ENCODE measurements at places on chromosomes 1 and 21.

DNA sequence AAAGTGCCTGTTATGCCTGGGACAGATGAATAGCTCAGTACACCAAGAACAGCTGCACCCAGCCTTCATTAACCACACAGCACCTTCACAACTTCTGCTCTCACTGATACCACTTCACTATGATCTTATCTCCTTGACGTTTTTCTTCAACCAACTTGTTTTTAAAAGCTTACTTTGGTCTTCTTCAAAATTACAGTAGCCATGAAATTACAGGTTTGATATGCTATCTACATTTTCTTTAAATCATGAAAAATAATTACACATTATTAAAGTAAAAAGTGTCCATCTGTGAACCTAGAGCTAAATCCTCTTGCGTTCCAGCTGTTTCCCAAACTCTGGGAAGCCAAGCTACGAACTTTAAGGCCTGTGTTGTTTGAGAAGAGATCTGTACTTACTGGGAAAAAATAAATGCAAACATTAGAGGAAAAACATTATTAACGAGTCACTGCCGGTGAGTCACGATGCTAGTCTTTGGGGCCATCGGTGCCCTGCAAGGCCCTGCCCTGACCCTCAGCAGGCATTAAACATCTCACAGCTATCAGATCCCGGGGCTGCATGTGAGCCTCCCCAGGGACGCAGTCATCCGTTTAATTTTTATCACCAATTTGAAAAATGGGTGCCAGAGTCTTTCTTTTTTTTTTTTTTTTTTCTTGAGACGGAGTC, 56.3 kb upstream of the GPR153 start:
- no peak for DNase-seq

DNA sequence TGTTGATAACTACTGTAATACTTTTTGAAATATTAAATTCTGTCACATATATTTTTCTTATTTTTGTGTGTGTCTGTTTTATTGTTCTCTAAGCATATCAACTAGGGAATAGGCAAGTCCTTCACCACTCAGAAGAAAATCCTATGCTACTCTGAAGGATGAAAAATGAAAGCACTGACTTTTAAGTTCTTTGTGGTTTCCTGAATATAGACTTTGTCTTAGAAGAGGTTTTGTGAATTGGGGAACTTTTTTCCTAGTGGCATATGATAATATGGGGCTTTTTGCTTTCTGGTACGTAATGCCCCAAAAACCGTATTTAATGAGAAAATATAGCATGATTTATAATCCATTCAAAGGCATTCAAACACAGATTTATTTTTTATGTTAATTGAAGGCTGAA, 136.0 kb downstream of the SNX7 start:
- DNase-seq: no peak

DNA sequence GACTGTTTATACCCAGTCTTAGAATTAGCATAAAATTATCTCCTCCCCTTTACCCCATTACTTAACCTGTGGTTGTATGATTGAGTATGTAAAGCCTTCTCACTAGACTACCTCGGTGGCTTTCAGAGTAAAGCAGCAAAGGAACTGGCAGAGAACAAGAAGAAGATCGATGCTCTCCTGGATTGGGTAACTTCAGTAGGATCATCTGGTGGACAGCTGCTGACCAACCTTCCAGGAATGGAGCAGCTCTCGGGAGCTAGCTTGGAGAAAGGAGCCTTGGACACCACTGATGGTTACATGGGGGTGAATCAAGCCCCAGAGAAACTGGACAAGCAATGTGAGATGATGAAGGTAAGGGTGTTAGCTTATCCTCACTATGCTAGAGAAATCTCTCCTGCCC, 138.6 kb upstream of the BMP8A start:
- no peak for DNase-seq

DNA sequence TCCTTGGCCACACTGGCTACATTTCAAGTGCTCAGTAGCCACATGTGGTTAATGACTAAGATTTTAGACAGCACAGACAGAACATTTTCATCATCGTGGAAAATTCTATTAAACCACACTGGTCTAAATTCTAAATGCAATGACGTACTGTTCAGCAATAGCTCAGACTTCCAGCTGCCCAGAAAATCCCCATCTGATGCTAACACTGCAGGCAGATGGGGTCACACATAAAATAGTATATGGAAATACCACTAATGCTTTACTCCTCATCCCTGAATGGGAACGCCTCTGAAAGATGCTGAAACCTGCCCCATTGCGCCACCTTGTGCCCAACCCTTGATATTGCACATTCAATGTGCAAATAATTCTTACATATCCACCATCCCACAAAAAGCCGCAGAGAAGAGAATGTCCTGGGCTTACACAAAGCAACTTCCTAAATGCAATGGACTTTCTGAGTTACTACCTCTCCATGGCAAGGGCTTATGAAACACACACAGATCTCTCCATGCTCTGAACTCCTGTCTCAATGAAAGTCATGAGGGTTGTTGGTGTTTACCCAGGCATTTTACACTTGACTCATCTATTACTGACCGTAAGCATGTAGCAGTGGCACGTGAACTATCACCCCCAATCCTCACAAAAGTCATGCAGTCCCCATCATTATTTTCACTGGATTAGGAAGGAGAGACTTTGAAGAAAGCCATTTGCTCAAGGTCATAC, 20.3 kb upstream of the SLC5A9 start:
- peak; percentile 53 for DNase-seq

GRCh38 chr1:178498896-178499675, 2.3 kb upstream of the CLEC20A start:
- no peak for DNase-seq

GRCh38 chr1:183472488-183473216, at the start of gene SMG7:
SMG7 (plus strand) TSS chr1:183472499; CDS start chr1:183472621, 122 bp downstream.
- no peak for DNase-seq

- no peak for DNase-seq
These were observed 4.9 kb downstream of the ASAP3 start for GRCh38 chr1:23478896-23479665.

DNA sequence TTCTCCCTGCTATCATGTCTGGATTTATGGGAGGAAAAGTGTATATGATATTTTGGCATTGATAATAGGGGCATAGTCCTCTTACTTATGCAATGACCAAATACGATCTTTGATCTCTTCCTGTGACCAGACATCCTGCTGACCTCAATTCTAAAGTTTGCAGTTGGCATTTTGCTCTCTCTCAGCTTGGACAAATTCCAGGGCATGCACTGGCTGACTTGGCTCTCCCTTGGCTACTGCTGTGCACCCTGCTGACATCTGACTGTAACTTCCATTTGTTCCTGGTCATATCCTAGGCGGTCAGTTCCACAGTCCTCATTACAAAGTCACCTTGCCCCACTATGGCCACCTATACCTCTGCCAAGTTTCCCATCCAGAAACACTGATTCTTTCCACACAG, 380.7 kb upstream of the NR5A2 start:
- no peak for DNase-seq

- no peak for DNase-seq
These were observed 594.7 kb downstream of the ADGRL2 start for GRCh38 chr1:82395440-82395839.

DNA sequence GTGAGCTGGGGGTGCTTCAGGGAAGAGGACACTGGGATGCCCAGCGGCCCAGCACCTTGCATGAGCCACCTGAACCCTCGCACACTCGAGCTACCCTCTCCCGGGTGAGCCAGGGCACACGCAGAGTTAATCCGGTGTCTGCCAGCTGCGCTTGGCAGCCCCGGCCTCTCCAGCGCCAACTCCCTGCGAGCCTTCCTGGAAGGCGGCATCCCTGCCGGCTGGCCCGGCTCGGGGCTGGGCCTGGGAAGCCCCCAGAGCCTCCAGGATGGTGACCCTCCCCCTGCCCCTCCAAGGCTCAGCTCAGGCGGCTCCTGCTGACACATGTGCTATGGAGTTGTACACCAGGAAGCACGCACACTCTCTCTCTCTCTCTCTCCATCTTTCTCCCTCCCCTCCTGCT, 48.7 kb downstream of the RAP1GAP start:
- DNase-seq: no peak

DNA sequence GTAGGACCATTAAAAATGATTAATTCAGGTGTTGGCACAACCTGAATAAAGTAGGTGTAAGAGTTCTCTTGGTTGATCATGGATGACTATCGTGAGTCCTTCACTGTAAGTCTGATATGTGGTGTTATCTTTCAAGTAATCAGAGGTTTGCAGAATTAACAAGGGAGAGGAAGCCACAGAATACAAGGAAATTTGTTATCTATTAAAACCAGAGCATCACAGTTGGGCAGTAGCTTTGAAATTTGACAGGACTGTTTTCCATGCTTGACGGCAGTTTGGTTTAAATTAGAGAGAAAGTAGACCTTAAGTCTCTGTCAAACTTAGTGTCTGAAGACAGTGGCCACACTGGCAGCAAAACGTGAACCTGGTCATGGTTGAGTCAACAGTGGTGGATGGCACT, 139.5 kb upstream of the KCNK2 start:
- no peak for DNase-seq

Measured in AML-193 (cell line).